Activated CD8-positive, alpha-beta memory T cell treated with anti-CD3 and anti-CD28 coated beads for 48 hours (primary cell): ENCODE measurements at places on chromosomes 11 and 22.

DNA sequence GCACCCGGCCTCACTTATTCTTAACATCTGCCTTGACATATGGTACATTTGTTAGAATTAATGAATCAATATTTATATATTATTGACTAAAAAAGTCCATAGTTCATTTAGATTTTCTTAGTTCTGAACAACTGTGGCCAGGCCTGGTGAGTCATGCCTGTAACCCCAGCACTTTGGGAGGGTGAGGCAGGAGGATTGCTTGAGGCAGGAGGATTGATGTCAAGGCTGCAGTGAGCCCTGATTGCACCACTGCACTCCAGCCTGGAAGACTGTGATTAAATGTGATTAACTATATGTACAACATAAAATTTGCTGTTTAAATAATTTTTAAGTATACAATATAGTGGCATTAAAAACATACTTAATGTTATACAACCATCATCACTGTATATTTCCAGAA is 5.6 kb downstream of the UVRAG start:
- DNase-seq = no peak

- DNase-seq = no peak
These were observed 10.7 kb upstream of the SERPING1 start for GRCh38 chr11:57586711-57587245.

DNA sequence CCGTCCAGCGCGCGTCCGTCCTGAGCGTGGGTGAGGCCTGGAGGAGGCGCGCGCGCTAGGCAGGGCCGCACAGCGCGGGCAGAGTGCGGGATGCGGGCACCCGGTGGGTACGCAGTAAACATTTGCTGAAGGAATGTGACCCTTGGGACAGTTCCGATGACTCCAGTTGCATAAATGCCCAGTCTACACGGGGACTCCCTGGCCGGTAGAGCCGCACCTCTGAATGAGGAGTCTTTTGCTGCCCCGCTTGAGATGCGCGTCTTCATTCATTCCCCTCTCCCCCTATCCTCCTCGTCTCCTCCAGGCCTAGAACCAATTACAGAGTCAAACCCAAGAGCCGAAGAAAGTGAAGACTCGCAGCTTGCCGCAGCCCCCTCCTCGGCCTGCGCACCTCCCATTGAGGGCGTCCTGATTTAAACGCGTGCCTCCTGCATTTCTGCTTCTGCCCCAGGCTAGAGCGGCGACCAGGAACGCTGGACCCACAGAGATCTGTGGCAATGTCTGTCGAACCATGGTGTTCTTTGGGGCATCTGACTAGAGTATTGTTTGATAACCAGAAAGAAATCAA is 729 bp upstream of the CHKB start:
- DNase-seq = no peak

GRCh38 chr22:27099946-27100722 is 442.7 kb downstream of the MIAT start:
- no peak for DNase-seq

DNA sequence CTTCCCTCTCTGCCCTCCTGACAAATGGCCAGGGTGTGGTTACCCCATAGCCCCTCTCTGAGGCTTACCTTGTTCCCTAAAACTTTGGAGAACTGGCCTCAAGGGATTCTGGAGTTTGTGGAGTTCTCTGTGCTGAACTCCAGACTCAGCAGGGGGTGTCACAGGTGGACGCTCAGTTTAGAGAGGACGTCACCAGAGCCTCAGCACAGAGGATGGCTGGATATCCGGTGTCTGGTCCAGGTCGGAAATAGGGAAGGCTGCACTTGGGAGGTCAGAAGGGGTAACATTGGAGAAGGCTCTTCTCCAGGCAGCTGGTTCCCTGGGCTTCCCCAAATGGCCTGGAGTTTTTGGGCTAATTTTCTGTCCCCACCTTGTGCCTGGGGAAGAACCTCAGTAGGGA is 64.2 kb downstream of the ADAMTS15 start:
- no peak for DNase-seq

DNA sequence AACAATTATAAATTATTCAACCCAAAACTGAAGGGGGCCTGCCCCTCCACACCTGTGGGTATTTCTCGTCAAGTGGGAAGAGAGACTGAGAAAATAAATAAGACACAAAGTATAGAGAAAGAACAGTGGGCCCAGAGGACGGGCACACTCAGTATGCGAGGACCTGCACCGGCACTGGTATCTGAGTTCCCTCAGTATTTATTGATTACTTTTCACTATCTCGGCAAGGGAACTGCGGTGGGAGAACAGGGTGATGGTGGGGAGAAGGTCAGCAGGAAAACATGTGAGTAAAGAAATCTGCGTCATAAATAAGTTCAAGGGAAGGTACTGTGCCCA is 3.2 kb downstream of the C11orf54 start:
- DNase-seq = no peak

GRCh38 chr22:23161029-23161428 is 15.8 kb downstream of the RAB36 start:
- no peak for DNase-seq

DNA sequence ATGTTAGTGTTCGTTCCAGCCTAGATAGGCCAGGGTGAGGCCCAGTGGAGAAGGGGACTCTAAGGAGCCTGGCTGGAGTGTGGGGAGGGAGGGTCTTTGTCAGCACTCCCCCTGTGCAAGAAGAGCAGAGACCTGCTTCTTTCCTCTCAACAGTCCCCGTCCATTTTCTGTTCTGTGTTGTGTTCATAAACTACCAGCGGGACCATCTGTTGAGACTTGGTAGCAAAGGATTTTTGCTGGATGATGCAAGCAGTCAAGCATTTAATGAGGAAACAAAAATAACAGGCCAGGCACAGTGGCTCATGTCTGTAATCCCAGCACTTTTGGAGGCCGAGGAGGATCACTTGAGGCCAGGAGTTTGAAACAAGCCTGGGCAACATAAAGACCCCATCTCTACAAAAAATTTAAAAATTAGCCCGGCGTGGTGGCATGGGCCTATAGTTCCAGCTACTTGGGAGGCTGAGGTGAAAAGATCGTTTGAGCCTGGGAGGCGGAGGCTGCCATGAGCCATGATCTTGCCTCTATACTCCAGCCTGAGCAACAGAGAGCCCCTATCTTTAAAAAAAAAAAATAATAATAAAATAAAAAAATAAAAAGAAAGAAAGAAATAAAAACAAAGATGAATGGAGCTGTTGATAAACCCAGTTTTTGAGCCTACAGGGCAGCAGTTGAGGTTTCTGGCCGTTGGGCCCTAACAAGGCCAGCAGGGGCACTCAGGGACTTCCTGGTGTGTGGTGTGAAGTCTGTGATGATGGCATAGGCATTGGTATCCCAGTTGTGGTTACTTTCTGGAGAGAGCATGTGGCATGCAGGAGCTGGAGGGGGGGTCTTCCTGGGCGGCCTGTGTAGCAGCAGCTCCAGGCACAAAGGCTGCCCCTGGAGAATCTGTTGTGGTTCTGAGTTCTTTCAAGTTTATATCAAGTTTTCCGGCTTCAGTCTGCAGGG is 1.7 kb upstream of the TXNRD2 start:
- DNase-seq = no peak

DNA sequence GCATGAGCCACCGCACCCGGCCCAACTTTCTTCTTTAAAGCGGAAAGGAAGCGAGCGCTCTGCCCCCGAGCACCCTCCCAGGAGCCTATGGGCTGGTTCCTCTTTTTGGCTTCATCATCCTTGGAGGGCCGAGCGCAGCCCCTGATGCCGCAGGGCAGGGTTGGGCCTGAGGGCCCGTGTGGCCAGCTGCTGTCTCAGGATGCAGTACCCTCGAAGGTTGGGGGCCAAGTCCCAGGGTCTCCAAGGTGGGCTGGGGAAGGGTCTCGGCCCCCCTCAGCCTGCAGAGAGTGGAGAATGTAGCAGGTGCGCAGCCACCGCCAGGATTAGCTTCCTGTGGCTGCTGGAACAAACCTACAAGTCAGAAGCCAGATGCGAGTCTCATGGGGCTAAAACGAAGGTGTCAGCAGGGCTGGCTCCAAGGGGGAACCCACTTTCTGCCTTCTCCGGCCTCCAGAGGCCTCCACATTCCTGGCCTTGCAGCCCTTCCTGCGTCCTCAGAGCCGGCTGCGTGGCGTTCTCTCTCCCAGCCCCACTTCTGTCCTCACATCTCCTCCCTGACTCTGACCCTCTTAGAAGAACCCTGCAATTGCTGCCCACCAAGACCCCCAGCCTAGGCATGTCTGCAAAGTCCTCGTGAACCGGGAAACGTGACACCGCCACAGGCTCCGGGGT is 2.9 kb downstream of the PANX2 start:
- no peak for DNase-seq

DNA sequence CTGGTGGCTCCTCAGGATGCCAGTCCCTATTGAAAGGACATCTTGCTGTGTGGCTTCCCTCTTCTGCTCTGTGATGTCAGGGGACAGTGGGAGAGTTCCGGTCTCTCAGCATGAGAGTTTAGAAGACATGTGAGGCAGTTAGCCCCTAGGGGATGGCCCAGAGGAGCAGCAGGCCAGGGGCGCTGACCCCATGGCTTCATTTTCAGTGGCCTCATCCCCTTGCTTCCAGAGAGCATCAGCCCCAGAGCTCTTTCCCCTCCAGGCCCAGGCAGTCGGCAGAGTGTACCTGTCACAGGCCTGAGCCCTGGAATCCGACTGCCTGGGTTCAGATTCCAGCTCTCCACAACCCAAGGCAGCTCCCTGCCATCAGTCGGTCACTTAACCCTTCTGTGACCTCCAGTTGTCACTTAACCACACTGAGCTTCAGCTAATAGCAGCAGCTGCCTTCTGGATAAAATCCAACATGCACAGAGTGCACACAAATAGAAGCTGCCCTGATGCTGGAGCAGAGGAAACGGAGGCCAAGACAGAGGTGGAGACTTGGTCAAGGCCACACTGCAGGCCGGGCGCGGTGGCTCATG is 14.1 kb upstream of the LRRC10B start:
- DNase-seq = no peak

- no peak for DNase-seq
These were observed 132.9 kb downstream of the PKNOX2 start for GRCh38 chr11:125297346-125297915.

DNA sequence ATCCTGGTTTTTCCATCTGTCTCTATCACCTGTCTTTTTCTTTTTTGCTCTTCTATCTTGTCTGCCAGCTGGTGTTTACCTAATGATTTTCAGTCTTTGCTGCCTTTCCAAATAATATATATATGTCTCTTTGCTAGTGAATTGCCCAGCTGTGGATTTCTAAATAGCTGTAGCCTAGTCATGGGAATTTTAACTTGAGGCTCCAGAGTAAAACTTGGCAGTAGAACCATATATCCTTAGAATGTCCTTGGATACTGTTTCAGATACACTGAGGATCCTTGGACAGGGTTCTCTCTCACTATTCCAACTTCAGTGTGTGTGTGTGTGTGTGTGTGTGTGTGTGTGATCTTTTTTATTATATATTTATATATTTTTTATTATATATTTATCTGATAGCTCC is 2285.3 kb downstream of the LRRC4C start:
- DNase-seq = no peak

- DNase-seq = no peak
These were observed 45.9 kb downstream of the ARHGAP32 start for GRCh38 chr11:129146191-129146590.

DNA sequence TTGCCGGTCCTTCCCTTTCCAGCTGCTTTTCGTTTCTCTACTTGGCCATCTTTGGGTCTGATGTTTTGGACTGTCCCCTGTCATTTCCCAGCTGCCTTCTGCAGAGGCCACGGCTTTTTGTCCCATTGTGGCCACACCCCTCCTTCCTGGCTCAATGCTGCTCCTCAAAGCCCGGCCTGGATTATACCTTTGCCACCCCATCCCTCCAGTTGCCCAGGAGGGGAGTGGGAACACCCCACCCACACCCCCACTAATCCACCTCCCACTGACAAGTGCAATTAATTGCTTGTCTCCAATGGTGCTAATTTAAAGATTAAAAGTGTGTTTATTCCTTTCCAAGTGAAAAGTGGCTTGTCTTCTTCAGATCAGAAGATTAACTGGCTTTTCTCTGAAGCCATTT is 34.2 kb upstream of the CSNK2A3 start:
- DNase-seq = no peak

DNA sequence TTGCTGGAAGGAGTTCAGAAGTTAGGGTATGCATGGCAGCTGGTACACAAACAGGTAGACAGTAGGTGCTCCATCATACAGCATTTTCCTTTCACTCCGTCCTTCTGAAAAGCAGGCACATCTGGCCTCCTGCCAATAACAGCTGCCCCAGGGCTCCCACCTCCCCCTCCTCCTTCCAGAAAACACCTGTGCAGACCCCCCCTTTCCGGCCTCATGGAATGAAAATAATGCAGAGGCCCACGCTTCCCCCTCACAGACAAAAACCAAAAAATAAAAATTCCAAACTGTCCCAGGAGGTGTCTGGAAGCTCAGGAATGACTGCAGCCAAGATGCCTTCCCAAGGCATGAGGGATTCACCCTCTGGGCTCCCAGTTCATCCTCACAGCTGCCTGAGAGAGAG is 185.5 kb downstream of the MN1 start:
- no peak for DNase-seq

DNA sequence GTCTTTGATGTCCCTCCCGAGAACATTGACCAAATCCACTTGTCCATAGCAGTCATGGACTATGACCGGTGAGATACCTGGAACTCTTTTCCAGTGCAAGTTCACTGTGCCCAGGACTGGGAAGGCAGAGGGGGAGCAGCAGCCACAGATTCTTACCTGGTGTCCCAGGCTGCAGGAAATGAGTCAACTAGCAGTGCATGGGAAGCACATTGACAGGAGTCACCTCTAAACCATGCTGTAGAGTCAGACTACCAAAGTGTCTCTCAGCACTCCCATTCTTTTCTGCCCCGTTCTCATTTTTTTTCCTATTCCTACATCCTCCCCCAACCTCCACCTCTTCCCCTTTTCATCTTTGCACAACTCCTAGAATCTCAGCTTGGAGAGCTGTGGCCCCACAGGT is 67.2 kb upstream of the OLFML1 start:
- no peak for DNase-seq

GRCh38 chr11:126358763-126359160 is 3.3 kb downstream of the ST3GAL4 start:
- no peak for DNase-seq

GRCh38 chr11:6472934-6473333 is 807 bp downstream of the TRIM3 start:
- no peak for DNase-seq

DNA sequence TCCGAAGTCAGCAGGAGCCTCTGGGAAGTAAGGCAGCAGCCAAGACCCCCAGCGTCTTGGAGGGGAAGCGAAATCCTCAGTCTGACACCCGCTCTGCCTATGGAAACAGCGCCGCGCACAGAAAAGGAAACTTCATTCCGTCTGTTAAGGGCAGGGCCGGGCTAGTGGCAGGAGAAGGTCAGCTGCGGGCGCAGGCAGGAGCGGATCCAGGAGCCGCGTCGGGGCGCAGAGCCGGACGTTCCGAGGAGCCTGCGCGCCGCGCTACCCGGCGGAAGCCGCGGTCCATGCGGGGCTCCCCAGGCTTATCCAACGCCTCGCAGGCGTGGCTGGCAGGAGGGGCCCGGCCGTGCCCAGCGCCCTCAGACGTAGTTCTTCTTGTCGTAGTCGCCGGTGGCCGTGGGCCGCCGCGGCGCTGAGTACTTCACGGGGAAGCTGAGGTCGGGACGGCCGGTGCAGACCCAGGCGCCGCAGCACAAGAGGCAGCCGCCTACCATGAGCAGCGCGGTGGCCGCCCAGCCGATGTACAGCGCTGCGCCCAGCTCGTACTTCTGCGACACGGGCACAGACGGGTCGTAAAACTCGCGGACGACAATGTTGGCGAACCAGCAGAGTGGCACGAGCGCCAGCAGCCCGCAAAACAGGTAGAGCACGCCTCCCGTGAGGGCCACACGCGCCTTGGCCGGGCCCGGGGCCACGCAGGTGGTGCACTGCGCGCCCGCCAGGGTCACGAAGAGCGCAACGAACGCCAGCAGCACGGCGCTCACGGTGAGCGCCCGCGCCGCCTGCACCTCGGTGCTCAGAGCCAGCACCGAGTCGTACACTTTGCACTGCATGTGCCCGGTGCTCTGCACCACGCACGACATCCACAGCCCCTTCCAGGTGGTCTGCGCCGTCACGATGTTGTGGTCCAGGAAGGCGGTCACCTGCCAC is 705 bp downstream of the CLDN5 start:
- no peak for DNase-seq
